ENCODE measurements at places on chromosomes 12 and 14.
A peak's percentile ranks its signal among the peaks of the same experiment; 100 is the strongest.

- DNase-seq = no peak
These were observed 51.3 kb upstream of the FKBP4 start for GRCh38 chr12:2743478-2743877.

DNA sequence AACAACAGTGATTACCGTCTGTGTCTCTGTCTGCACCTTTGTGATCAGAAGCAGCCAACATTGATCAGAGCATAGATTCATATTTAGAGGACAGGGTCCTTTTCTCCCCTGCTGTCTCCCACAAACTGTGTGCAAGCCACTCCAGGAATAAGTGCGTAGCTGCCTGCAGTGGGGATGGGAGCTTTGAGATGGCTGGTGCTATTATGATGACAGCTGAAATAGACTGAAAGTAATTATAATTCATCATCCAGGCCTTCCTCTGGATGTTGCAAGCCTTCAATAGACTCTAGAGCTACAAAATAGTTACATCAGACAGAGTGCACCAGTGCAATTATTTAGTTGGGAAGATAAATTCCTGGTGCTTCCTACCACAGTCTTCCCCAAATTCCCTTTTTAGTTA lies 68.1 kb downstream of the BORCS5 start:
- no peak for DNase-seq

- DNase-seq = no peak
These were observed 55.0 kb downstream of the TMX1 start for GRCh38 chr14:51294951-51295525.

GRCh38 chr12:8036346-8036745 lies 3.8 kb downstream of the FOXJ2 start:
- no peak for DNase-seq

GRCh38 chr12:119634743-119635142 lies 33.2 kb upstream of the PRKAB1 start:
- DNase-seq = no peak

DNA sequence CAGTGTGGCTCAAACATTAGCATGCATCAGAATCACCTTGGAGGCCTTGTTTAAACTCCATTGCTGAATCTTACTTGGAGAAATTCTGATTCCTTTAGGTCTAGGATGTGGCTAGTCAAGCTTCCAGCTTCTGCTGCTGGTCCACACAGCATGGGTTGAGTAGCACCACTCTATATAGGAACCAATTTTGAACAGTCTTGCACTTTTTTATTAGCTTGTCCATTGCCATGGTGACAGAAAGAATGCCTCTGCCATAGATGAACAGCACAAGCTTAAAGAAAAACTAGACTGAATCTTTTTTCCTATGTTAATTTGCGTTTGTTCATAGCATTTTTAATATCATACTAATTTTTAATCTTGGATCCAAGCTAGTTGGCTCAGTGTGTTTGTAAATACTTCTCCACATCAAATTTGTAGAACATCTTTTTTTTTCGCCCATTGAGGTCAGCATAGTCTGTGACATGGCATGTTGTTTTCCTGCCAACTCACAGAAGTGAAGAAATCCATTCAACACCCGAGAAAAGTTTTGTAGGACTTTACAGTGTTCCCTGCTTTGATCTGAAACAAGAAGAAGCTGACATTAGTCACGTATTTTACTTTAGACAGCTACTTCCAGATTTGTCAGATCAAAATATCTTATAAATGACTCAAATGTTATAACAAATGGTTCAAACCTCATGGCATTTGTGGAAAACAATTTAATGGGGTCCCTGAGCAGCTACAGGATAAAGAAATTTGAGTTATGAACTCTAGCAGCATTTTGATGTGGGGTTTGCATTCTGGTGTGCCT lies 438.8 kb downstream of the EGLN3 start:
- no peak for DNase-seq

- DNase-seq = no peak
These were observed 69.1 kb downstream of the BRMS1L start for GRCh38 chr14:35895256-35895655.

GRCh38 chr12:10155966-10156365 lies 16.0 kb downstream of the OLR1 start:
- peak; percentile 64 for DNase-seq

DNA sequence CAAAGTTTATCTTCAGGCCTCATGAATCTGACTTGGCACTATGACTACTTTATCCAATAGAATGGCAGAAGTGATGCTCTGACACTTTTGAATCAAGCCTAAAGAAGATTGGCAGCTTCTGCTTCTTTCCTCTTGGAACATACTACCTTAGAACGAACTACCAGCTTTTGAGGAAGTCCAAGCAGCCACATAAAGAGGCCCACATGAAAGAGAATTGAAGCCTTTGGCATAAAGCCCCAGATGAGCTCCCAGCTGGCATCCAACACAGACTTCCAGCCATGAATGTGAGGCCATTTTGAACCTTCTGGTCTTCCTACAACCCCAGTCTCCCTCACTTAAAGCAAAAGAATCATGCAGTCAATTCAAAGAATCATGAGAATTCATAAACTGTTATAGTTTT lies 65.8 kb downstream of the EEA1 start:
- DNase-seq = peak; percentile 4

DNA sequence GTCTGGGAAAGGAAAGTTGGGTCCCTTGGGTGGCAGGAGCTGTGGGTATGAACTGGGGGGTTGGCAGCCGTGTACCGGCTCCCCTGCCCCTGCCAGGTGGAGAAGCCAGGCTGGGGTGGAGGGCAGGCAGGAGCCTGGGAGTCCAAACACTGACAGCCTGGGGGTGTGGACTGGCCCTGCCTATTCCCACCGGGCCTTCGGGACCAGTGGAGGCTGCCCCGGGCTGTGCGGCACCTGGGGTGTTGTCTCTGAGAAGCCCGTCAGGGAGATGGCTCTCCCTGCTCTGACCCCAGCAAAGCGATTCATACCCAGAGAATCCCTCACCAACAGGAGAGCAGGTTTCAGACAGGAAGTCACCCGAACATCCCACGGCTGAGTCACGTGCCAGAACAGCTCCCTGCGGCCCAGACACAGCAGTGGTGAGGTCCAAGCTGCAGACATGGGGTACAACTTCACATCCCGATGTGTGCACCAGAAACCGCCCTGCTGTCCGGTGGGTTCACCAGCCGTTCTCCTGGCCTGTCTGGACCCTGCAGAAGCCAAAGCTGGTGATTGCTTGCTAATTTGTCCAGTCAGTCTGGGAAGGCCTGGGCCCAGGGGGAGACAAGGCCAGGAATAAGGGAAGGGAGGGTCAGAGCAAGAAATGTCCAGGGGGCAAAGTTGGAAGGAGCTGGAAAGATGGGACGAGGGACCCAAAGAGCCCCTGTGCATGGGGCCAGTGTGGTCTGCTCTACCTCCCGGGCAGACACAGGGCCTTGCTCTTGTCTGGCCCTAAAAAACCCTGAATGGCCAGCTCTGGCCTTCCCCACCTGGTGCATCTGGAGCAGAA lies 2.1 kb upstream of the GPR132 start:
- DNase-seq = peak; percentile 61

DNA sequence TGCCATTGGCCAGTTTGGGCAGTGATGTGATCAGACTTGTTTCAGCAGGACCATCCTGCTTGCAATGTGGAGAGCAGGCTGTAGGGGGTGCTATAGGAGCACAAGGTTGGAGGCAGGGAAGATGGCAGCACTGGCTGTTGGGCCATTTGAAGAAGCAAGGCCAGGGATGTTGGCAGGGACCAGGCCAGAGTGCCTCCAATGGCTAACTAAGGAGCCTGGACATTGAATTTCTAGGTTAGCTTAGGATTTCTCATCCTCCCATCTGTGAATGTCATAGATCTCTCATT lies 23.5 kb downstream of the FGF23 start:
- DNase-seq = peak; percentile 65

- no peak for DNase-seq
These were observed 160.2 kb downstream of the PRIMA1 start for GRCh38 chr14:93628048-93628447.

GRCh38 chr12:47014474-47014873 lies 64.9 kb upstream of the PCED1B start:
- no peak for DNase-seq

DNA sequence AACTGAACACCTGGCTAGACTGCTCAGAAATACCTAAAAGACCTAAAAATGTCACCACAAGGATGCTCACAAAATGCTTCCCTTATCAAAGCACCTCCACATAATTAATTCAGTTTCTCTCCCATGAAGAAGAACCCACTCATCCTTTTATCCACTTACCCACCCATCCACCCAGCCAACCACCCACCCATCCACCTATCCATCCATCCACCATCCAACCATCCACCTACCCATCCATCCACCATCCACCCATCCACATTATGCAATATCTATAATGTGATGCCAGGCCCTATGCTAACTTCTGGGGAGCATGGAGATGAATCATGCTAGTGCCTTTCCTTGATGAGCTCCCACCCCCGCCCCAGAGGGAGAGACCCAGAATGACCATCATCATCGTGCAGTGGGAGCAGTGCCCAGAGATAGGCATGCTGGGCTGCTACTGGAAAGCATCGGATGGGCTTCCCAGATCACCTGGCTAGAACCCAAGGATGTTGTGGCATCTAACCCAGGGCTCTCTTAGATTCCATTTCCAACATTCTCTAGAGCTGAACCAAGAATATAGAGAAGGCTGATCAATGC lies 166.6 kb downstream of the TTC7B start:
- no peak for DNase-seq

DNA sequence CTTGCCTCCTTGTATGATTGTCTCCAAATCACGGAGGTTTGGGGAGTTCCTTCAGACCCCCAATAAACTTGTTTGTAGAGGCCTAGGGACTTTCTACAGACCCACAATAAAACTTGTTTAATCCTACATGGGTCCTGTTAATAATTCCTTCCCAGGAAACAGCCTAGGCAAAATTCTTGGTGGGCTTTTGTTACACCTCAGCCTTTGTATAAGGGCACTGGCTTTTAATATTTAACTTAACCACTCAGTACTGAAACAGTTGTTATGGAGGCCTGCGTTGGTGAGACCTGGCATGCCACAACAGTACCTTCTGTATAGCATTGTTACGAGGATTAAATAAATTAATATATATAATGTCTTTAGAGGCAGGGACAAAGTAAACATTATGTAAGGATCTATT lies 32.7 kb upstream of the FAR2 start:
- DNase-seq = no peak

DNA sequence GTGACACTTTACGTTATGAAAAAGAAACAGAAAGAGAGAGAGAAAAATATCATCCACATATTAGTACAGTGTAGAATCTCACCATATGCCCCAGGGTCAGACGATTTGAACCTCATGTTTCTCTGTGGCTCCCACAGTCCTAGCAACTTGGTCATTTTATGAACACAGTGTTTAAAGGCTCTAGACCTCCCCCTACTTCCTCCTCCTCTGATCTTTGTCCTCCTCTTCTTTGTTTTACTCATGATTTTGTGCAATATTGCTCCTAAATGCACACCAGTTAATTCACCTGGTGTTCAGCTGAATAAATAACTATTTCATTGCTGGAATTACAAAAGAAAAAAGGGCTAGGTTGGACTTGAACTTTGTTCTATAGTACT lies 18.2 kb downstream of the GLT1D1 start:
- DNase-seq = no peak

GRCh38 chr12:53180931-53181645 lies 363 bp upstream of the CSAD start:
- DNase-seq = peak; percentile 91

DNA sequence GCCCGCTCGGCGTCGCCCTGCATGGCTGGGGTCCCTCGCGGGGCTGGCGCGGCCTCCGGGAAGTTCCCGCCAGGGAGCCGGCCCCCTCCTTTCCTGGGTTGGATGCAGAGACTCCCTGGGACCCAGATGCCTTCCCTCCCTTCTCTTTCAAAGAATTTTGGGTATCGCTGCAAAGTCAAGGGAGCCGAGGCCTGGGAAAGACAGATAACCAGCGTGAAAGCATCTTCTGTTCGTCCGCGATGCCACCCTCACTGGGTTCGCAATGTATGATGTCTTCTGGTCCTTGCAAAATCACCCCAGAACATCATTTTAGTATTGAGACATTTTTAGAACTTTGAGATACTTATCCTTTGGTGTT lies 451 bp downstream of the IRAK3 start:
- DNase-seq = peak; percentile 17

GRCh38 chr14:78074561-78074960 lies 95.6 kb upstream of the NRXN3 start:
- no peak for DNase-seq

GRCh38 chr12:118841588-118841987 lies 139.8 kb upstream of the SRRM4 start:
- no peak for DNase-seq

DNA sequence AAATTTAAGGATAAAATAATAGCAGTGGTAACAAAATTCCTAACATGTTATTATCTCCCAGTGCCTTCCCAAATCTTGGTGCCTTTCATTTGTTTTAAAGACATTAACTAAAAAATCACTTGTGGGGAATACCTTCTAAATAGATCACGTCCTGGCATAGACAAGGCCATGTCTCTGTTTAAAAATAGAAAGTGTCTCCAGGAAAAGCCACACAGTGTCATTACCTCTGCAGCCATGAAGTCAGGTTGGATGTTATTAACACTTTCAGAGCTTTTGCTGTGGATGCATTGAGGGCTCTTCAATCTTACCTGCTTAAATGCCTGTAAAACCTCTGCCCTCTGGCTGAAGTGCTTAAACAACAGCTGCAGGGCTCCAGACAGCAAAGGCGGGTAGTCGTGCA lies 211.1 kb downstream of the ITPR2 start:
- no peak for DNase-seq

GRCh38 chr14:100658181-100658886 lies 68.4 kb upstream of the DLK1 start:
- no peak for DNase-seq

GRCh38 chr12:52178984-52179383 lies 12.8 kb downstream of the KRT80 start:
- no peak for DNase-seq

DNA sequence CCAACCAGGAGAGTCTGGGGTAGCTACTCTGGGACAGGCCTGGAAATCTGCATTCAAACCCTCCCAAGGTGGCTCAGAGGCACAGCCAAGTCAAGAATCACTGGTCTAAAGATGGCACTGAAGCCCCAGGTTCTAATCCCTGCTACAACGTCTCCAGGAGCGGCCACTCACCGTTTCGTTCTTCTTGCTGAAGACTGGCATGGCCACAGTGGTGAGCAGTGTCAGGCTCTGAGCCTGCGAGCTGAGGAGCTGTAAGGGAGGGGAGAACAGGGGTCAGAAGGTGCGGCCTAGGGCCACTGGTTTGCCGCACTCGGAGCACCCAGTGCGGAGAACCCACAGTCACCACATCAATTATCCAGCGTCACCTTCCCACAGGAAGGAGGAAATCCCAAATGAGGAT lies 38.8 kb downstream of the CACNA2D4 start:
- no peak for DNase-seq

DNA sequence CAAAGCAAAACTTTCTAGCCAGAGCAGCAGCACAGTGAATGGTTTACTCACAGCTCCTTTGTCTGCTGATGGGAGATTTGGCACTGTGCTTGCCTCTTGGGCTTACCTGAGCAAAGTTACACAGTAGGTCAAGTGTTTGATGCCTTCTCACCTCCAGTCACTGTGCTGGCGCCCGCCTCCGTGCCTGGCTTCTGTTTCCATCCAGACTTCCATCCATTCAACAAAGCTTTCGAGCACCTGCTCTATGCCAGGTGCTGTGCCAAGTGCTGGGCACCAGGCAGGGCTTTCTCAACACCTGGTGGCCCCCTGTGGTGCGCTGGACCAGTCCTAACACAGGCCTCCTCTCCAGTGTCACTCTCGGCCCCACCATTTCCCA lies 199.2 kb upstream of the EEA1 start:
- DNase-seq = no peak

GRCh38 chr12:62292761-62293344 lies 32.6 kb downstream of the USP15 start:
- peak; percentile 18 for DNase-seq

- DNase-seq = peak; percentile 22
These were observed 315.4 kb upstream of the KITLG start for GRCh38 chr12:88895634-88896033.

GRCh38 chr14:21525962-21526671 lies at the start of gene SALL2:
SALL2 (minus strand) TSS chr14:21526346; CDS start chr14:21526127, 219 bp downstream.
- no peak for DNase-seq
